Heart left ventricle (tissue), 16 donors: ENCODE measurements at places on chromosomes 16 and 17. TPM values are rescaled to one million over a fixed set of nuclear protein-coding genes. Genes with fewer than 3 reads are reported as not detected.

KRT33A gene
- total RNA-seq: not detected

- DNase-seq: peak; percentile 95
These were observed at the start of gene LONP2 for GRCh38 chr16:48244080-48244862. Gene LONP2, plus strand, starts transcription at chr16:48244300. Its CDS starts 89 bp downstream, at chr16:48244389.

GRCh38 chr16:89711601-89712273 lies 9.0 kb downstream of the VPS9D1 start:
- DNase-seq: peak; percentile 40

CRHR1 gene
- not detected for total RNA-seq

SHBG gene
- 0.84 TPM for total RNA-seq

GRCh38 chr16:49158029-49158642 lies 123.5 kb downstream of the CBLN1 start:
- peak; percentile 25 for DNase-seq

CA10 gene
- total RNA-seq: not detected

DNA sequence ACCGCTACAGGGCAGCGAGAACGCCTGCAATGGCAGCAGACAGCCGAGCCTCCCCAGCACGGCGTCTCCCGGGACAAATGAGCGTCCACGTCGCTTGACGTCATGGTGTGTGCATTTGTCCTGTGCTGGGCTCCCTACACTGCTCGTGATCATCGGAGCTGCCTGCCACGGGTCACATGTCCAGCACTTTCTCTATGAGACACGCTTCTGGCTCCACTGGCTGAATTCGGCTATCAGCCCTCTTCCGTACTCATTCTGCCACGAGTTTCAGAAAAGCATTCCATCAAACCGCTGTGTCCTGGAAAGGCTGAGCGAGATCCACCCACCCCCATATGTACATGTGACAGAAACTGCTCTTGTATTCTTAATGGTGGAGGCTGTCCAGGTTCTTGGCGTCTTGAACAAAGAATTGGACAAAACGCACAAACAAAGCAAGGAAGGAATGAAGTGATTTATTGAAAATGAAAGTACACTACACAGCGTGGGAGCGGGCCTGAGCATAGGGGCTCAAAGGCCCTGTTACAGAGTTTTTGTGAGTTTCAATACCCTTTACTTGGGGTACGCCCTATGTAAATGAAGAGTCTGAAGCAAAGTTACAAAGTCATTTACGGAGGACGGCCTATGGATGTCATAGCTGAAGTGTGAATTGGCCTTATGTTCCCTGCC lies 28.5 kb upstream of the SHCBP1 start:
- DNase-seq: peak; percentile 54

SLC16A11 gene
- 0.90 TPM for total RNA-seq

DNA sequence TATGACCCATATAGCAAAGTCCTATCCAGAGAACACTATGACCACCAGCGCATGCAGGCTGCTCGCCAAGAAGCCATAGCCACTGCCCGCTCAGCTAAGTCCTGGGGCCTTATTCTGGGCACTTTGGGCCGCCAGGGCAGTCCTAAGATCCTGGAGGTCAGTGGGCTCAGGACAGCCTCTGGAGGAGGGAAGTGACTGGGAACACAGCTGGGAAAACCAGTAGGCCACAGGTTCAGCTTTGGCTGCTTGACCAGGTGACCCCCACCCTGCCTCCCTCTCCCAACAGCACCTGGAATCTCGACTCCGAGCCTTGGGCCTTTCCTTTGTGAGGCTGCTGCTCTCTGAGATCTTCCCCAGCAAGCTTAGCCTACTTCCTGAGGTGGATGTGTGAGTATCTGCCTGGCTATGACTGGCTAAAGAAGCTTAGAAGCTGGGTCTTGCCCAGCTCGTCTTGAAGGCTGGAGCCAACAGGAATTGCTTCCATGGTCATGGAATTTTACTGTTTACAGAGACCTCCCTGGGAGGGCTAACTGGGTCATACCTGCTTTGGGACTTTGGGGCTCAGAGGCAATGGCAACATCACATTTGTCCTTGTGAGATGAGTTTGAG lies 1.5 kb upstream of the OVCA2 start:
- no peak for DNase-seq

- no peak for DNase-seq
These were observed 122.4 kb upstream of the SMURF2 start for GRCh38 chr17:64784353-64785010.

PAM16 gene
- 92.1 TPM for total RNA-seq

DNA sequence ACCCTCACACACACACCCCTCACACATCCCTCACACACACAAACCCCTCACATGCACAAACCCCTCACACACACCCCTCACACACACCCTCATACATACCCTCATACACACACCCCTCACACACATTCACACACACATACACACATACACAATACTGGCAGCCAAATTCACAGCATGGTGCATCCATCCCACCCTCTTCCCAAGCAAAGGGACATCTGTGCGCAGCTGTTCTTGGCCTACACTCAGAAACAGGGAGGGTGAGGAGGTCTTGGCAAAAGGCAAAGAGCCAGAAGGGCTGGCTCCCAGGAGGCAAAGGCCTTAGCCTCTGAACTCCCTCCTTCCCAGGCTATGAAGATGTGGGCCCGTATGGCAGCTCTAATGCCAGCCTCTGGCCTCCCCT lies 23.4 kb downstream of the C17orf67 start:
- no peak for DNase-seq

SLFN14 gene
- total RNA-seq: not detected

DEXI gene
- 72.4 TPM for total RNA-seq

CBFA2T3 gene
- 8.6 TPM for total RNA-seq

GRCh38 chr16:66470556-66470955 lies 43.5 kb downstream of the BEAN1 start:
- no peak for DNase-seq

DNA sequence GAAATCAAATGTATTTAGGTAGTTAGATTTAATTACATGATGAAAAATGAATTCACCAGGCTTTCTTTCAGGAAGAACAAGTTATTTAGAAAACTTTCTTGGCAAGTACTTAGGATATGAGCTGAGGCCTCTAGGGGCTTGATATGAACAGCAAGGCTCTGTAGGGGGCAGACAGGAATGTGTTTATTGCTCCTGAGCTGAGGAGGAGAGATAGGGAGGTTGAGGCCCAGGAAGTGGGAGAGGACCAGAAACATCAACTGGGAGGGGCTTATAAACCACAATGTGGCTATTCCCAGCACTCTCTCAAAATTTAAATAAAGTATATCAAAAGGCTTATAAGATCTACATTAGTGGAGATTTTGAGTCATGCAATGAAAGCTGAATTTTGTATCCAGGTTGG lies 154.0 kb upstream of the MAF start:
- no peak for DNase-seq

DNA sequence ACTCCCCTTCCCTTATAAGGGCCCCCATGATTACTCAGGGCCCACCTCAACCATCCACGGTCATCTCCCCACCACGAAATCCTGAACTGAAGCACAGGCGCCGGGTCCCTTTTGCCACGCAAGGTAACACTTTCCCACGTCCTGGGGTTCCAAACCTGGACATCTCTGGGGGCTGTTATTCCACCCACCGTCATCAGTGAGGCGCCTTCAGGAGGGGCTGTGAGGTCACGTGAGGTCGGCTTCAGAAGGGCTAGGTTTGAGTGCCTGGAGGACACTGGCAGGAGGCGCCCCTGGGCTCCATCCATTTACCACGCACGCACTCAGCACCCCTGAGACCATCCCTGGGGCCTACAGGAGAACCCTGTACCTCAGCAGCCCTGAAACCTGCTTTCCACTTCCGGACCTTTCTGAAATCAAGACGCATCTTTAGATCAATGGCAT lies 4.1 kb downstream of the CD2BP2 start:
- no peak for DNase-seq

C16orf54 gene
- total RNA-seq: 4.2 TPM

GRCh38 chr17:1907909-1908698 lies 78.3 kb downstream of the RPA1 start:
- DNase-seq: peak; percentile 33

GRCh38 chr16:79980650-79981521 lies 380.3 kb upstream of the MAF start:
- DNase-seq: no peak

XAF1 gene
- total RNA-seq: 50.3 TPM

GRCh38 chr17:19647697-19648474 lies 665 bp upstream of the ALDH3A2 start:
- DNase-seq: peak; percentile 71

- DNase-seq: peak; percentile 65
These were observed 17.3 kb downstream of the SOCS3 start for GRCh38 chr17:78342449-78343186.

- no peak for DNase-seq
These were observed 146.4 kb downstream of the SOCS1 start for GRCh38 chr16:11109566-11109965.

SLC16A13 gene
- 1.0 TPM for total RNA-seq

DNA sequence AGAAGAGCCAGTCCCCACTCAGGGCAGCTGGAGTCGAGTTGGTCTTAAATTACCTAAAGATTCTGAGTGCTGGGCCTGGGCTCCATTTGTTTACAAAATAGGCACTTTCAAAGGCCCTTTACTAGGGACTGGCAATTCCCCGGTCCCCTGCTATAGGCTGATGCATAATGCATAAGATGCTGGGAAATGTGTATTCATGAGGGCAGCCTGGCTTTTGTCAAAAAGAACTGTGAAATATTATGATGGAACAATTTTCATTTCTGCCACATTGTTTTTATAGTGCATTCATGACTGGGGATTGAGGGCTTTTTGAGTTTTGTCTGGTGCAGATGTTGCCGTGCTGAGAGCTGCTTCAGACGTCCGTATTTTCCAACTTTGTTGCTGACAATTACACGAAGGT lies 617.0 kb upstream of the CDH5 start:
- no peak for DNase-seq

CPPED1 gene
- 12.6 TPM for total RNA-seq

GRCh38 chr17:17041018-17041521 lies 1.2 kb upstream of the MPRIP start:
- DNase-seq: peak; percentile 60

GRCh38 chr17:44522883-44523671 lies 19.9 kb upstream of the GPATCH8 start:
- peak; percentile 73 for DNase-seq

DNA sequence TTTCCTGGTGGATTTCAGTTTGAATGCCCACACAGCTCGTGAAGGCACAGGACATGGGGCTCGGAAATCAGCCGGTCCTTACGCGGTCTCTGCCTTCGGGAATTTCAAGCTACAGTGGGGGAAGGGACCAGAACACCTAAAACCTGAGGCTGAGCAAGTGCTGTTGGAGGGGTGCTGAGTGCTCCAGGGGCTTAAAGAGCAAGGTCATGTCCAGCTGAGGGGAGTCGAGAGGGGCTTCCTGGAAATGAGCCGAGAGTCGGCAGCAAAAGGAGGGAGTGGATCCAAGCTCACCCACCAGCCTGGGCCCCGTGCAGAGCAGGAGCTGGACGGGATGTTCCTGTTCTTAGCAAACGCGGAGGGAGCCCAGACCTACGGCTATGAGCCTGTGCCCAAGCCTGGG lies 73.2 kb upstream of the RPL38 start:
- no peak for DNase-seq

- DNase-seq: no peak
These were observed 46.7 kb downstream of the SCNN1B start for GRCh38 chr16:23348579-23349469.

VTN gene
- 120 TPM for total RNA-seq

GRCh38 chr16:86664522-86665318 lies 86.4 kb downstream of the FOXL1 start:
- no peak for DNase-seq

GP1BA gene
- not detected for total RNA-seq

SLX1A gene
- 9.8 TPM for total RNA-seq

DNA sequence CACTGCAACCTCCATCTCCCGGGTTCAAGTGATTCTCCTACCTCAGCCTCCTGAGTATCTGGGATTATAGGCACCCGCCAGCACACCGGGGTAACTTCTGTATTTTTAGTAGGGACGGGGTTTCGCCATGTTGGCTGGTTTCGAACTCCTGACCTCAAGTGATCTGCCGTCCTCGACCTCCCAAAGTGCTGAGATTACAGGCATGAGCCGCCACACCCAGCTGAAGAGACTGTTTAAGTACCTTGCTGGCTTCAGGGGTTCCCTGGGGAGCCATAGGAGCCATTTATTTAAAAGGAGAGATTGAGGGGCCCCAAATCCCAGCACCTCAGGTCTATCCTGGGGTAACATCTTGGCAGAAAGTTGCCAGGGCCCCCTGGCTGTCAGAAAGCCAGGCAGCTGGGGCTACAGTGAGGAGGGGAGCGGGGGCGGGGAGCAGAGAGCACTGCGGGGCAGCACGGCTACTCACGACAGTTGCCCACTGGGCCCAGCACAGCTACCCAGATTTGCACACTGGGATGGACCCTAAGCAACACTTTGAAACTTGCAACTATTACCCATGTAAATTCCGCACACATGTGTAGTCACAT lies 1.6 kb downstream of the SNAI3 start:
- no peak for DNase-seq
